GM12865 (cell line): ENCODE measurements at places on chromosomes 2 and 18.

GRCh38 chr2:239061824-239062570, 214.1 kb downstream of the TWIST2 start:
- DNase-seq, result no peak

GRCh38 chr2:126431136-126431535, 224.8 kb upstream of the GYPC start:
- no peak for DNase-seq

DNA sequence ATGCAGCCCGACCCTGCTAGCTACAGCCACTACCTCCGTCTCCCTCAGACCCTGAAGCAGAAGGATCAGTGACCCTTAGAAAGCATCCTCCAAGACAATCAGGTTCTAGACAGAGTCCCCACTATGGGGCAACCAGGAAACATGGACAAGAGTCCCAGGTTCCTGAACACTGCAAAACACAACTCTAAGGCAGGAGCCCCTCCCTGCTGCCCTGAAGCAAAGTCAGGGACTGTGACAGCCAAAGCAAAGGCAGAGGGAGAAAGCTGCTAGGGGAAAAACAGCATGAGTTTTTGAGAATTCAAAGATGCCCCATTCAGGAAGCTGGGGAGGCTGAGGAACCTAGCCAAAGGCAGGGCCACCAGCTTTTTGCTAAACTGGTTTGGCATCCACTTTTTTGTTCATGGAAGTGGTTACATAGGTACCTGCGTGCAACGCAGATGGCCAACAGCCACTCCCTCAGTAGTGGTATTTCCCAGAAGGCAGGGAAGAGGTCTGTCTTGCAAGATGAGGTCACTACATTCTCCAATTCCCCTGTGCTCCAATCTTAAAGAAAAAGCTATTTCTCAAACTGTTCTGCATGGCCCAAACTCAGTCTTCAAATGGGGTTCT, 33.2 kb downstream of the MYO5B start:
- no peak for DNase-seq

- no peak for DNase-seq
These were observed 121.4 kb upstream of the COL5A2 start for GRCh38 chr2:189300916-189301315.

DNA sequence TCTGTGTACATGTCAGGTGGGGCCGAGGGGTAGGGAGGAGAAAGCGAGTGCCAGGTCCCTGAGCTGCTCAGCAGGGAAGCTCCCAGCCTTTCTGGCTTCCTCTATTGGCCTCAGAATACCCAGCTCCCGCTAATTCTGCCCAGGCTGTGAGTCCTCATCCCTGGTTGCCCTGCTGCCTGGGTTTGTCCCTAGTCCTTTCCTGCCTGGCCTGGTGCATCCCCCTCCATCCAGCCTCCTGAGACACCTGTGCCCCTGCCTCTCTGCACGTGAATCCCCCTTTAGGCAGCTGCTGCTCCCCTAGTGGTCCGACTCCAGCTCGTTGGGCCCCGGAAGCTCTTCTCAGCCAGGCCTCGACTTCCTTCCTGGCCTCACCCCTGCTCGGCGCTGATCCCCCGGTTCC, 54.6 kb downstream of the INHBB start:
- DNase-seq, result no peak

DNA sequence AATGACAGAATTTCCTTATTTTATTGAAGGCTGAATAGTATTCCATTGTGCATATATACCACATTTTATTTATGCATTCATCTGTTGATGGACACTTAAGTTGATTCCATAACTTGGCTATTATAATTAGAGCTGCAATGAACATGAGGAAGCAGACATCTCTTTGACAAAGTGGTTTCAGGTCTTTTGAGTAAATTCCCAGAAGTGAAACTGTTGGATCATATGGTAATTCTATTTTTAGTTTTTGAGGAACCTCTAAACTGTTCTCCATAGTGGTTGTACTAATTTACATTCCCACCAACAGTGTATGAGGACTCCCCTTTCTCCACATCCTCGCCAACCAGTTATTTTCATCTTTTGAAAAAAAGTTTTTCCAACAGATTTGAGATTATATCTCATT, 77.5 kb downstream of the TMEM200C start:
- no peak for DNase-seq

DNA sequence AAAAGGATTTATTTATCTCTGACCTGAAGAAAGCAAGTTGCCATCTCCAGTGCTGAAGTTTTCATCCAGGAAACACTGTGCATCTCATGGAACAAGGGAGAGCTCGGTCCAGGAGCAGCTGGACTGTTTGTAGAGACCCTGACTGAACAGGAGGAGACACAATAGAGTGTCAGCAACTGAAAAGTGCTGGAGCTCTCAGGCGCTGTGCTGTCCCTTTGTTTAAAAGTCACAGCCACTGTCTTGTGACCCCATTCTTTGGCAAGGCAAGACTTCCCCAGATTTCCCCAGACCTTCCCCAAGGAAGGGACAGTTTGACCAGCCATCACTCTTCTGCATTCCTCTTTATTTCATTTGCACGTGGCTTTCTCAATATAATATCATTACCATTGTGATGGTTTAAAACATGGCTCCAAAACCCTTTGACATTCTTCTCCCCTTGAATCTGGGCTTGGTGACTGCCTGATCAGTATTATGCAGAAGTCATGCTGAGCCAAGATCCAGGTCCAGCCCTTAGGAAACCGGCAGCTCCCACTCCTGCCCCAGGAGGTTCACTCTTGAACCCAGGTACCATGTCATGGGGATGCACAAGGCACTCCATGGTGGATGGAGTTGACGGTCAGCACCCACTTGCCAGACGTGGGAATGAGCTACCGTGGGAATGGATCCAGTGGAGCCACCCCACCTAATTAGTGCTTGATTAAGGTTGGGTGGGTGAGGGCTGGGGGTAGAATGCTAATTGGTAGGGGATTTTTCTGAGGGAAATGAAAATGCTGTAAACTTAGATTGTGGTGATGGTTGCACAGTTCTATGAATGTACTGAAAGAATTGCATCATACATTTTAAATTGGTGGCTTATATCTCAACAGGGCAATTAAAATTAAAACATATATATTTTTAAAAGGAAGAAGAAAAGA, 497.9 kb upstream of the RAB6C start:
- no peak for DNase-seq

- no peak for DNase-seq
These were observed 395.1 kb upstream of the MYT1L start for GRCh38 chr2:2726163-2726562.

DNA sequence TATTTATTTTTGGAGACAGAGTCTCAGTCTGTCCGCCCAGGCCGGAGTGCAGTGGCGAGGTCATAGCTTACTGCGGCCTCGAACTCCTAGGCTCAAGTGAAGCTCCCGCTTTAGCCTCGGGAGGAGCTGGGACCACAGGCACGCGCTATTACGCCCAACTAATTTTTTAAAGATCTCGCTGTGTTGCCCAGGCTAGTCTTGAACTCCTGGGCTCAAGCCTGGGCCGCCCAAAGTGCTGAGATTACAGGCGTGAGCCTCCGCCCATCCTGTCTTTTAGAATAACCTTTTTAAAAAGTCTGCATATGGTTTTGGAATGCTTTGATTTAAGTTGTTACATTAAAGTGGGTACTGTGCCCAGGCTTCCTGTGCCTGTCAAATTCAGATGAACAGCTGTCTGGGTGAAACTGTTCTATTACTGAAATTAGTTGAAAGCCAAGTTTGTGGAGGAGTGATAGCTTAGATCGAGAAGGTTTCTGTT, 944 bp downstream of the RAB3GAP1 start:
- DNase-seq, result peak; percentile 65

DNA sequence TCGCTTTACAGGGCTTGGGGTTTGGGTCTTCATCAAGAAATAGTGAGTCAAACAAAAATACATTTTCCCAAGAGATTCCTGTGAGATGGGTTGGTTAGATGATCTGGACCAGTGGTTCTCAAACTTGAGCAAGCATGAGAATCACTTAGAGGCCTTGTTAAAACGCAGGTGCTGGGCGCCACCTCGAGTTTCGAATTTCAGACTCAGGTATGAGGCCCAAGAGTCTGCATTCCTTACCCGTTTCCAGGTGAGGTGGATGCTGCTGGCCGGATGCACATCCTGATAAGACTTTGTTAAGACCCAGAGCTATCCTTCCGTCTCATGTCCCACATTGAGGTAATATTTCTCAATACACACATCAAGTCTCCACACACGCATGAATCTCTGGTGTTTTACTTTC, 707.8 kb upstream of the SALL3 start:
- no peak for DNase-seq

- no peak for DNase-seq
These were observed 19.2 kb downstream of the FMNL2 start for GRCh38 chr2:152354069-152354755.

GRCh38 chr2:20443276-20443920, 3.5 kb upstream of the RHOB start:
- peak; percentile 57 for DNase-seq

- no peak for DNase-seq
These were observed 19.4 kb downstream of the BABAM2 start for GRCh38 chr2:27909901-27910300.

DNA sequence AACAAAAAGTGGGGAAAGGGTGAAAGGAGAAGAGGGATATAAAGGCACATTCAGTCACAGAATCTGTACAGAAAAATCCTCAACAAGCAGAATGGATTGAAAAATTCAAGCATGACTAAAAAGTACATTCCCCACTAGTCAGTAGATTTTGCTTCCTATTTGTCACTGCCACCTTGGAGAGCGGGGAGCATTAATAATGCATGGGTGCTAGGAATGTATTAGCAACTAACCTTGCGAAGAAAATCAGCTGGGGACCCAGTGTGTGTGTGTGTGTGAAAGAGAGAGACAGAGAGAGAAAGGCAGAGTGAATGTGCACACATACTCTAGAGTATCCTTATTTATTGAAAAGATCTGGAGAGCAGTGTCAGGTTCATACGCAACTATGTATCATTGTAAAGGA, 968.7 kb upstream of the ZEB2 start:
- DNase-seq, result no peak

DNA sequence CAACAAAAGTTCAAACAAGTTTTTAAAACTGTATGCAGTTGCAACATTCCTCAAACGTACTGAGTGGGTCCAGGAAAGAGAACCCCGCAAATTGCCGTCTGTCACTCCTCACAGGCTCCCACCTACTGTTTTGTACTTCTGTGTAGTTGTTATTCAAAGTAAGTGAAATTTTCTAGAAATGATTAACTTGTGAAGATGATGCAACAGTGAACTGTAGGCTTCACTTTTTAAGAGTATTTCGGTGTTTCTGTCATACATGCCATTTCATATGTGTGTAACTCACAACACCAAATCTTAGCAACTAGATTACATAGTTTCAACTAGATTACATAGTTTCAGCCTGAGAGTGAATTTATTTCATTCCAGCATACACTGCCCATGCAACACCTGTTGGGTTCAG, 226.0 kb upstream of the TANK start:
- DNase-seq, result no peak

DNA sequence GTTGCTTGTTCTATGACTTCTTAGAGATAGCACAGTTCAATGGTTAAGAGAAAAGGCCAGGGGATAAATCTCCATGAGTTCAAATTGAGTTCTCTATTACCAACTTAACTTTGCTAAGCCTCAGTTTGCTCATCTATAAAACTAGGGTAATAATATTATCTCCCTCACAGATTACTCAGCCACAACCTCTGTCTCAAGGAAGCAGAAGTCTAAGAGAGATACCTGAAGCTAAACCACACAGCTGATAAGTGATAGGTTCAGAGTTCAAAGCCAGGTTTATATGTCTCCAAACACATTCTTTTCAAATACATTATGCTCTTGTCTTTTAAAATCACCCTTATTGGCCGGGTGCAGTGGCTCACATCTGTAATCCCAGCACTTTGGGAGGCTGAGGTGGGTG, 287.7 kb downstream of the NBAS start:
- no peak for DNase-seq

DNA sequence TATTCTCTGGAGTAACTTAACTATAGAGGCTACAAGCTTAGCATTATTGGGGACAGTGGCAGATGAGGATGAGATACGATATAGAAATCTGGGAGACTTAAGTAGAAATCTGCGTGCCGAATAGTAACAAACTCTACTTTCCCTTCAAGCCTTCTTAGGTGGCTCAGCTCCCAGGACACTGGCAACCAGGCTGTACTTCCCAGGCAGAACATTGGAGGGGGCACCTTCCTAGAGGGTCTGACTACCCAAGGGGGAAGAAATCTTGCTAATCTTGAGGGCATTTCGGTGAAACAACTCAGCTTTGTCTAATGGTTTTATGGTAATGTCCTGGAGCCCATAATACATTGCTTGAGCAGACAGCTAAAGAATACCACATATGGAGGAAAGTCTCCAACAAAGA, 126.2 kb upstream of the DTNA start:
- DNase-seq, result no peak

DNA sequence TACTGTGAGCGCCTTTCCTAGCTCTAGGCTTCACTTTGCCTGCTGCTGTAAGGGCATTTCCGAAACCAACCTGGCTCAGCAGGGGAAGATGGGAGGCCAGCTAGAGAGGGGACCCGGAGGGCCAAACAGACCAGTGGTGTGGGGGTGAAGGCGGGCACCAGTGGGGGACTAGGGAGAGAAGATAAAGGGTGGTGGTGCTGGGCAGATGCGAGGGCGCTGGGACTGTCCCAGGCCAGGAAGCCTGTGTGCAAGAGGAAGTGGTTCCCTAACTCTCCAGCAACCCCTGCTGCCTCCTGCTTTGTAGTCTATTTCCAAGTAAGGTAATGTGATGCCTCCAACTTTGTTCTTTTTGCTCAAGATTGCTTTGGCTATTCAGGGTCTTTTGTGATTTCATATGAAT, 73.1 kb downstream of the DNAH7 start:
- DNase-seq, result no peak

GRCh38 chr2:216151313-216152025, 42.3 kb downstream of the XRCC5 start:
- DNase-seq, result no peak

- DNase-seq, result no peak
These were observed 54.4 kb downstream of the ZBTB7C start for GRCh38 chr18:48354746-48355260.

DNA sequence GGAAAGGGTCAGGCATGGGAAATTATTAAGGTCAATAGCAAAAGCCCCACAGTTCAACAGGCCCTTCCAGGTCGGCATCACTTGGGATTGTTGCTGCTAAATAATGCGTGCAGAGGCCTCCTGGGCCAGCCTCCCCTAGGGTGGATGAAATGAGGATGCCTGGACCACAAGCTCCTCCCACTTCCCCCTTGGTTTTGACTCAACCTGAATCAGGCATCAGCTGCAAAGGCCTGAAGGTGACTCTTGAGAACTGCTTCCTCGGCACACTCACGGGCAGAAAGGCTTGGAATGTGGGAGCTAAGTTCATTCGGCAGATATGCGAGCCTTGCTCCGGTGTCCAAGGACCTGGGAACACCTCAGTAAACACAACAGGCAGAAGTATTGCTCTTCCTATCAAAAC, 69.3 kb downstream of the MBP start:
- DNase-seq, result peak; percentile 92

DNA sequence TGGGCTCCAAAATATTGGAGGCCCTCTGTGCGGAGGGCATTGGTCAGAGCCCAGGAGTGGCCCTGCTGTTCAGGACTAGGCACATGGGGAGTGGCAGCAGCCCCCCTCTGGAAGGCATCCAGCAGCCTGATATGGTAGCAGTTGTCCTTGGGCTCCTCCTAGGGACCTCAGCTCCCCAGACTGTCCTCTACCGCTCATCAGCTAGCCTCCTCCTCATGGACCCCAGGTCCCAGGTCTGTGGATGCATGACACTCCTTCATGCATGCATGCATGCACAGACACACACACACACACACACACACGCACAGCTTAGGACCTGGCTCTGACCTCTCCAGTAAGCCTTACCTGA, 15.4 kb upstream of the ATP6V1B1 start:
- DNase-seq, result no peak
